ENCODE measurements at places on chromosomes 13 and 19.

- H3K4me3 ChIP-seq: no peak overlapping the region
- peaks cover 31% of the 10 kb centered on the region for H3K36me3 ChIP-seq
- H3K27ac ChIP-seq: peak overlapping the region; percentile 58
- H3K4me1 ChIP-seq: peaks cover 26% of the 10 kb centered on the region
Observed at GRCh38 chr13:113840541-113841352, 23.1 kb downstream of the GAS6 start.

DNA sequence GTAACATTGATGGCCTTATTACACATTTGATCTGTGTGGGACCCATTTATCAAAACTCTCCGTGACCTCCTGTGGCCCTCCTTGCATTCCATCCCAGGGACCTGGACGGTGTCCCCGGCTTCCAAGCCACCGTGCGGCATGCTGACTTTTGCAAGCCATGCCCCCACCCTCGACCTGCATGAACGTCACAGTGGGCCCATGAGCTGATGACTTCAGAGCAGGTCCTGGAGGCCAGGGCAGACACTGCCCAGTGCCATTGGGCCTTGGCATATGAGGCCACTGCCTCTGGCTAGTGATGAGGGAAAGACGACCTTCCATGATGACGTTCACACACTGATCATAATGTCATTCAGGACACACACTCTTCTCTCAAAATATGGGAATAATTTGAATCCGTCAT lies 62.8 kb downstream of the RAB20 start:
- peaks cover 89% of the 10 kb centered on the region for H3K36me3 ChIP-seq
- H3K27me3 ChIP-seq: no peaks in the 10 kb centered on the region
- H3K4me3 ChIP-seq: no peak overlapping the region
- DNase-seq: no peak
- no peak overlapping the region for H3K27ac ChIP-seq

DNA sequence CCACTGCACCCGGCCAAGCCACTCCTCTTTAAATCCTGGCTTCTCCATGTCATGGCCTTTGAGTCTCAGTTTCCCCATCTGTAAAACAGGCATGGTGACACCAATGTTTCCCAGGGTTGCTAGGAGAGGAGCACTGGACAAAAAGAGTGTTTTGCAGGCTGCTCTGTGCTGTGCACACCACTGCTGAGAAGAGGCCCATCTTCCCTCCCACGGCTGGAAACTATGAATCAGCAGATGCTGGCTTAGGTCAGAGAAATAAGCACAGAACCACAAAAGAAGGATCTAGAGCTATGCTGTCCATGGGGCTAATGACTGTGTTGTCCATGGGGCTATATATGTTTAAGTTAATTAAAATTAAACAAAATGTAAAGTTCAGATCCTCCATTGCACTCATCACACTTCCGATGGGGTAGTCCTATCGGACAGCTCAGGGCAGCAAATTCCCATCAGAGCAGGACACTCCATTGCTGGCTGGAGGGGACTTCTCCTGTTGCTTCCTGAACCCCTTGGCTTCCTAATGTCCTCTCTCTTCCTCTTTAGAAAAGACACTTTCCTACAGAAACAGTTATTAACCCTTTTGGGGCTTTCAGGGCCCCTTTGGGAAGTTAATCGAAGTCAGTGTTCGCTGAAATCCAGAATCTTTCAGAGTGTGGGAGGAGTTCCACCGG lies 37.1 kb downstream of the TSHZ3 start:
- H3K4me1 ChIP-seq: no peaks in the 10 kb centered on the region
- H3K4me3 ChIP-seq: no peak overlapping the region
- no peak for DNase-seq
- H3K27me3 ChIP-seq: no peaks in the 10 kb centered on the region

DNA sequence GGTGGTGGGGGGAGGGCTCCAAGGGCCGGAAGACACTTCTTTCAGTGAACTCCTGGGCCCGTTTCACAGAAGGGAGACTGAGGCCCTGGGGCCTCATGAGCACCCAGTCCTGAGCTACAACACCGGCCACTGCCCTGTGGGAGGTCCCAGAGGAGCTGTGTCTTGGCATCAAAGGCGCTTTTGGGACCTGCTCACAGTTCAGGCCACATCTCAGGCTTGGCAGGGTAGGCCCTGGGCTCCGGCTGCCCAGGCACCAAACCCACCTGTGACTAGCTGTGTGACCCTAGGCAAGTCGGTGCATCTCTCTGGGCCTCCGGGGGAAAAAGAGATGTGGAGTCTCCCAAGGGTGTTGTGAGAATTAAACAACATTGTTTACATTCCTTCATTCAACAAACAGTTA lies 29.5 kb downstream of the NFILZ start:
- no peak for DNase-seq
- no peak overlapping the region for H3K27ac ChIP-seq
- H3K36me3 ChIP-seq: no peaks in the 10 kb centered on the region
- no peak overlapping the region for H3K4me3 ChIP-seq
- H3K27me3 ChIP-seq: no peaks in the 10 kb centered on the region

GRCh38 chr13:22596171-22596863 lies 584.5 kb upstream of the SGCG start:
- no peak for DNase-seq
- no peak overlapping the region for H3K4me3 ChIP-seq
- H3K4me1 ChIP-seq: peaks cover 2% of the 10 kb centered on the region
- H3K27me3 ChIP-seq: no peaks in the 10 kb centered on the region

GRCh38 chr13:32783067-32783466 lies 196.8 kb downstream of the PDS5B start:
- no peak overlapping the region for H3K27ac ChIP-seq
- no peaks in the 10 kb centered on the region for H3K27me3 ChIP-seq
- no peak for DNase-seq
- no peaks in the 10 kb centered on the region for H3K36me3 ChIP-seq

GRCh38 chr19:3062165-3063105 lies at the start of gene TLE5:
TLE5 (minus strand) TSS chr19:3062495; CDS start chr19:3062200, 295 bp downstream.
- peak within 1 kb of the TSS; percentile 87 for H3K27ac ChIP-seq
- peak; percentile 77 for DNase-seq
- peaks cover 20% of the 10 kb centered on the region for H3K36me3 ChIP-seq
- peaks cover 14% of the 10 kb centered on the region for H3K4me1 ChIP-seq

DNA sequence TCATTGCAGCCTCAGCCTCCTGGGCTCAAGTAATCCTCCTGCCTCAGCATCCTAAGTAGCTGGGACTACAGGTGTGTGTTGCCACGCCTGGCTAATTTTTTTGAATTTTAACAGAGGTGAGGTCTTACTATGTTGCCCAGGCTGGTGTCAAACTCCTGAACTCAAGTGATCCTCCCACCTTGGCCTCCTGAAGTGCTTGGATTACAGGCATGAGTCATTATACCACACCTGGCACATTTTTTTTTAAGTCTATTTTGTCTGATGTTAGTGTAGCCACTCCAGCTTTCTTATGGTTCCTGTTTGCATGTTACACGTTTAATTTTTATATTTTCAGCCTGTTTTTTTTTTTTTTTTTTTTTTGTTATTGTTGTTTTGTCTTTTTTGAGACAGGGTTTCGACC lies 24.8 kb downstream of the KDM4B start:
- H3K27me3 ChIP-seq: no peaks in the 10 kb centered on the region
- no peak overlapping the region for H3K27ac ChIP-seq
- no peaks in the 10 kb centered on the region for H3K4me1 ChIP-seq
- DNase-seq: no peak
- H3K36me3 ChIP-seq: no peaks in the 10 kb centered on the region

- H3K27ac ChIP-seq: no peak overlapping the region
- no peak for DNase-seq
- H3K27me3 ChIP-seq: no peaks in the 10 kb centered on the region
- no peaks in the 10 kb centered on the region for H3K4me1 ChIP-seq
- peaks cover 14% of the 10 kb centered on the region for H3K36me3 ChIP-seq
Observed at GRCh38 chr19:33201886-33202545, 7.9 kb downstream of the LRP3 start.

DNA sequence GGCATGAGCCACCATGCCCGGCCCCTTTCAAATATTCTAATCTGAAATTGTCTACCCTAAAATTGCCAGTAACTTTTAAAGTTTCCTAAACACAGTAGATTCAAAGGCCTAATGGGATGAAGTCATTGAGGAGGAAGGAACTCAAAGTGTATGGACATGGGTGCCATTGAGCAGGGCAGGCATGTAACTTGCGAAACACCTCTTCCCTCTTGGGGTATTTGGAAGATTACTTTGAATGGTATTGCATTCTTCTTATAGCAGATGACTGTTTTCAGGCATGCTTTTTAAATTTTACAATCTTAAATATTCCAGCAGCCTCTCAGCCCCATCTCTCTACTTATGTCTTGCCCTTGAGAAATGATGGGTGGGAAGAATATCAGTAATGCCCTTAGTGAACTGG lies 21.0 kb downstream of the TM9SF2 start:
- H3K27ac ChIP-seq: no peak overlapping the region
- no peaks in the 10 kb centered on the region for H3K27me3 ChIP-seq
- DNase-seq: no peak
- H3K36me3 ChIP-seq: peaks cover 64% of the 10 kb centered on the region

- H3K4me3 ChIP-seq: no peak overlapping the region
- no peaks in the 10 kb centered on the region for H3K36me3 ChIP-seq
- H3K27me3 ChIP-seq: no peaks in the 10 kb centered on the region
- H3K27ac ChIP-seq: no peak overlapping the region
Observed at GRCh38 chr13:83839146-83839545, 43.1 kb downstream of the SLITRK1 start.

DNA sequence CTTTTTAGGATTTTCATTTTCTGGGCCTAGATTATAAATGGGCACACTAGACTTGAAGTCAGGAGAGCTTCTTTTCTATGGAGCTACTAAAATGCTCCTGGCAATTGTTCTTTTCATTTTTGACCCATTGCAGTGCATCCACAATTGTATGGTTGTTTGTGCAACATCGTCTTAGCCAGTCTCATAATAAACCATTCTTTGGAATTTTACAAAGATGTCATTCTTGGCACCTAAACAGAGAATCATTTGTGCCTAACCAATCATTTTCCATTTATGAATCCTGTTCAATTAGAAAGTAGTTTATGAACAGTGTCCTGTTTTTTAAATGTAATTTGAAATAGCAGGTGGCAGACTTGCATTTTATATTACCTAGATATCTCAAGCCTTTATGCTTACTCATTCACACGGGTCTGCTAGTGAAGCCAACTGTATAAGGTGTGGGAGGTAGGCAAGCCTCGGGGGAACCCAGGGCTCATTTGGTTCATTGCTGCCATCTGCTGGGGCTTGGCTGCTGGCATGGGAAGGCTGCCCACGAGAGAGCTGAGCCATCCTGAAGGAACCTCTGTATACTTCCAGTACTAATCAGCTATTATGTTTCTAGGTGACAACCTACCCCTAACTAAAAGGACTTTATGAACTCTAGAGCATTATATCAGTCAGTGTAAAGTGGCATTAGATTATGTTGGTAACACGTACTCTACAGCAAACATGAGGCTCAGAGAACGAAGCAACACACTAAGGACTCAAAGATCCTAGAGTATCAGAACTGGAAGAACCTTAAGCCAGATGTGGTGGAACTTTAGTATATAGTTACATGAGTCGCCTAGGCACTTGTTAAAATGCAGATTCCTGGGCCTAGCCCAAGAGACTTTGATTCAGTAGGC lies 60.0 kb downstream of the TPT1 start:
- H3K36me3 ChIP-seq: no peaks in the 10 kb centered on the region
- no peaks in the 10 kb centered on the region for H3K4me1 ChIP-seq
- H3K4me3 ChIP-seq: no peak overlapping the region
- no peak overlapping the region for H3K27ac ChIP-seq

- DNase-seq: no peak
- H3K4me3 ChIP-seq: no peak overlapping the region
- H3K4me1 ChIP-seq: no peaks in the 10 kb centered on the region
- H3K36me3 ChIP-seq: no peaks in the 10 kb centered on the region
- no peaks in the 10 kb centered on the region for H3K27me3 ChIP-seq
Observed at GRCh38 chr13:100517135-100517534, 71.5 kb downstream of the GGACT start.

GRCh38 chr13:87124785-87125074 lies 546.4 kb upstream of the SLITRK5 start:
- H3K27me3 ChIP-seq: no peaks in the 10 kb centered on the region
- no peak for DNase-seq
- H3K36me3 ChIP-seq: no peaks in the 10 kb centered on the region
- no peaks in the 10 kb centered on the region for H3K4me1 ChIP-seq
- no peak overlapping the region for H3K27ac ChIP-seq

GRCh38 chr13:34025746-34026145 lies 207.8 kb downstream of the RFC3 start:
- no peaks in the 10 kb centered on the region for H3K27me3 ChIP-seq
- no peak overlapping the region for H3K27ac ChIP-seq
- H3K4me1 ChIP-seq: no peaks in the 10 kb centered on the region
- no peaks in the 10 kb centered on the region for H3K36me3 ChIP-seq
- no peak for DNase-seq

GRCh38 chr19:55526216-55527196 lies 10.4 kb downstream of the SBK2 start:
- H3K4me3 ChIP-seq: no peak overlapping the region
- no peak overlapping the region for H3K27ac ChIP-seq
- no peak for DNase-seq
- peaks cover 7% of the 10 kb centered on the region for H3K4me1 ChIP-seq
- H3K36me3 ChIP-seq: no peaks in the 10 kb centered on the region
- H3K27me3 ChIP-seq: peaks cover 12% of the 10 kb centered on the region

DNA sequence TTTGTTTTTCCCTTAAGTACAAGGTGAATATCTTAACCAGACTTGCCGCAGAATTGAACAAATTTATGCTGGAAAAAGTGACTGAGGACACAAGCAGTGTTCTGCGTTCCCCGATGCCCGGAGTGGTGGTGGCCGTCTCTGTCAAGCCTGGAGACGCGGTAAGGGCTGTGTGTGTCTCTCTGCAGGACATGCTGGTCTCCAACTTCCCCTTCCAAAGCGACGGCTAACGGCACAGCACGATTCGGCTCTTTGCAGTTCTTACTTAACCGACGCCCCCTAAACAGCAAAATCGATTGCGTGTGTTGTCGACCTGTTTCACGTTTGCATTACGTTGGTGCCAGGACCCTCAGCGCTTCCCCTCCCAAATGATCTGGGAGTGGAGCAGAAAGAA lies 73.2 kb downstream of the GGACT start:
- H3K36me3 ChIP-seq: no peaks in the 10 kb centered on the region
- H3K4me1 ChIP-seq: no peaks in the 10 kb centered on the region
- no peak overlapping the region for H3K27ac ChIP-seq
- no peak overlapping the region for H3K4me3 ChIP-seq
- no peaks in the 10 kb centered on the region for H3K27me3 ChIP-seq

DNA sequence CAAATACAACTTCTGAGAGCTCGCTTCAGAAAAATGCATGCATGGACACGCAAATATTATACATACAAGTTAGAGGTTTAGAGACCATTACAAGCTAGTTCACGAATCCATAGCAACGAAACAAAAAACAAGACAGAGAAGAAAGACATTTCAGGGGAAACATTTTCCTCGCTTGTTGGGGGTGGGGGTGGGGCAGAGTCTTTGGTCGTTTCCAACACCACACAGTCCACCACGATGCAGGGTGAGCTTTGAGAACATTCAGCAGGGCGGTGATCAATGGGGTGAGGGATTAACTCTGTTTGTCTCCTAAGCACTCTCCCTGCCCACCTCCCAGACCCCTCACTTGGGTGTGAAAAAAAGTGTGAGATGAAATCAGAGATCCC lies 651 bp downstream of the OXGR1 start:
- H3K36me3 ChIP-seq: no peaks in the 10 kb centered on the region
- peak overlapping the region; percentile 58 for H3K4me3 ChIP-seq
- no peak overlapping the region for H3K27ac ChIP-seq
- H3K4me1 ChIP-seq: peaks cover 3% of the 10 kb centered on the region
- H3K27me3 ChIP-seq: no peaks in the 10 kb centered on the region

Data from ascending aorta (tissue), 2 donors.